ENCODE measurements at places on chromosomes 12 and 14.

DNA sequence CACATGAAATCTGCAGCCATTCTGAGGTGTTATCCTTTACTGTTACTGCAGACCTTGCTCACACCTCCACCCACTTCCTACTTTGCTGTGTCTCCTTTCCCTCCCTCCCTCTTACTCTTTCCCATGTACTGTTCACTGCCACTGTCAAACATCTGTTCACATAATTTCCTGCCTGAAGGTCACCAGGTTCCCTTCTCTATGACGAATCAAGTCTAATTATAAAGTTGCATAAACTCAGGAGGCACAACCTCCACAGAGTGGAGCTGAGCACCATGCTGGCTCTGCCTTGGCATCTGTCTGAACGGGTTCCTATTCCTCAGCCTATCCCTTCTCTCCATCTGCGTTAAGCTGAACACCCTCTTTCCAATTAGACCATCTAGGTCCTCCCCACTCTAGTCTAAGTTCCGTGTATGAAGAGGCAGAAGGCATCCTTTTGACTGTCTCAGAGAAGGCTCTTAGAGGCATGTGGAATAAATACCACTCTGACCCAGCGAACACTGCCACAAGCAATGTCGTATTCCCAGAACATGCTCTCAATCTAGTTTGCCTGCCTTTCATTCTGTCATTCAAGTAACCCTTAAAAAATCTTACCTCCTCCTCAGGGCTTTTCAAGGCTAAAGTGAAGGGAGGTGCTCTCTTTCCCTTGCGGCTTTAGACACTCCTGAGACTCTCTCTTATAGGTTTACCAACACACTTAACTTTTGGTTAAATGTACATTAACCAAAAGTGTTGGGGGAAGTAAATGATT is 48.7 kb downstream of the ACADS start:
- DNase-seq, result no peak

DNA sequence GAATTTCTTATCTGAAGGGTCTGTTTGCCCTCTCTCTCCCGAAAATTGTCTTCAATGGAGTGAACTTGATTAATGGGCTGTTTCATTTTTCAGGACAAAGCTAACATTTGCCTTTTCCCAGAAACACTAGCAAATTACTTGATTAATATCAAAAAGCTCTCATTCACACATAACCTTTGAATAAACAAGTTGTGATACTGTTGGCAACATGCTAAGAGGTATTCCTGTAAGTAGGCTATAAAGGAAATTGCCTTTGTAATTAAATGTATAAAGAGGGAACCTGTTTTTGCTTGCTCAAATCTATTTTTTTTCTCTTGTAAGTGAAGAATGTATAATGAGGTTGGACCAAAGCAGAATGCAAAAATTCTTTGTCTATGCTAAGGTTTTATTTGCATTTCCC is 457.2 kb downstream of the TMTC2 start:
- DNase-seq, result peak; percentile 17

DNA sequence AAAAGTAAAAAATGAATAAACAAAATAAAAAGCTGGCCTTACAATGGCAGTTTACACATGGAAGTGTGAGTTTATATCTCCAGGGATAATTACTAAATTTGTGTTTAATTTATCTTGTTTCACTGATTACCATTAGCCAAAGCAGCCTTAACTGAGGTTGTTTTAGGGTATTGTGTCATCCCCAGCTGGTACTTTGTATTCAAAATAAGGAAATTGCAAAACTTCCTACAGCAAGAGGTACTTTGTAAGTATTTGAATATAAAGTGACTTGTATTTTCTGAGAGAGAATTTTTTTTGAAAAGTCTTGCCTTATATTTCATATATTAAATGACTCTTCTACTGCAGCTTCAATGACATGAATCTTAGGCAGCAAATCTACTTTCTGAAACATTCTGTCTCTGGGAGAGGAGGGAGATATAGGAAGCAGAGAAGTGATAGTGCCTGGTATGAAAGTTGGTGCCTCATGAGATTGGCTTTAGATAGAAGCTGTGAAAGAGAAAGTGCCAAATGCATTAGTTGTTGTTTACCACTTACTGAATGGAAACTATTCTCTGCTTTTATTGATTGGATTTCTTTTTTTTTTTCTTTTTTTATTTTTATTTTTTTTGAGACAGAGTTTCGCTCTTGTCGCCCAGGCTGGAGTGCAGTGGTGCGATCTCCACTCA is 6.7 kb downstream of the FNTB start:
- no peak for DNase-seq

GRCh38 chr14:76917158-76917596 is 91.0 kb downstream of the LRRC74A start:
- DNase-seq, result peak; percentile 78

GRCh38 chr12:49750027-49750995 is 9.0 kb downstream of the TMBIM6 start:
- DNase-seq, result no peak

DNA sequence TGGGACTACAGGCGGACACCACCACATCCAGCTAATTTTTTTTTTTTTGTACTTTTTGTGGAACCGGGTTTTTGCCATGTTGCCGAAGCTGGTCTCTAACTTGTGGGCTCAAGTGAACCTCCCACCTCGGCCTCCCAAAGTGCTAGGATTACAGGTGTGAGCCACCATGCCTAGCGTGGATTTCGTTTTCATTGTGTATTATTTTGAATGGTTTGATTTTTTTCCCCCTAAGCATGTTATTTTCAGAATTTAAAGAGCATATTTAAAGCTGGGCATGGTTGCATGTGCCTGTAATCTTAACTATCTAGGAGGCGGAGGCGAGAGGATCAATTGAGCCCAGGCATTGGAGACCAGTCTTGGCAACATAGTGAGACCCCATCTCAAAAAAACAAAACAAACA is 13.1 kb downstream of the TMEM63C start:
- DNase-seq, result no peak

DNA sequence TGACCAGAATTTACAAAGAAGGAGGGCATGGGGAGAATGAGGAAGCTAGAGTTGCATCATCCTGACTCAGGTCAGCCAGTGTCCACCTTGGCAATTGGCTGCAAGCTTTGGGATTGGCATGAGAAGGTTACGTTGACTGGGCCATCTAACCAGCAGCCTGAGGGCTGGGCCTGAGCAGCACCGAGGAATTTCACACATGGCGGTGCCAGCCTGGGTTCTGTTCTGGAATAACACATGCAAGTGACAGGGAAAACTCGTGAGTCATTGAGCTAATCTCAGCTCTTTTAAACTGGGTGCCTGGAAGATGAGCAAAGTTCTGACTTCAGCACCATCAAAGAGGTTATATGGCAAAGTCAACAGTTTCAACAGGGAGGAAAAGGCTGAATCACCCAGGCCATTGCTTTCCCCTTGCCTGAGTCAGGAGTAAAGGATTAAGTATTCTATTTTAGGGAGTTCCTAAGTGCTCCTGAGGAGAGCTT is 543.2 kb upstream of the TBX3 start:
- no peak for DNase-seq

- DNase-seq, result no peak
These were observed 11.8 kb upstream of the WSCD2 start for GRCh38 chr12:108117163-108117849.

GRCh38 chr12:3532931-3533702 is 42.1 kb downstream of the PRMT8 start:
- no peak for DNase-seq

- no peak for DNase-seq
These were observed 148.4 kb upstream of the SYT10 start for GRCh38 chr12:33587784-33588712.

DNA sequence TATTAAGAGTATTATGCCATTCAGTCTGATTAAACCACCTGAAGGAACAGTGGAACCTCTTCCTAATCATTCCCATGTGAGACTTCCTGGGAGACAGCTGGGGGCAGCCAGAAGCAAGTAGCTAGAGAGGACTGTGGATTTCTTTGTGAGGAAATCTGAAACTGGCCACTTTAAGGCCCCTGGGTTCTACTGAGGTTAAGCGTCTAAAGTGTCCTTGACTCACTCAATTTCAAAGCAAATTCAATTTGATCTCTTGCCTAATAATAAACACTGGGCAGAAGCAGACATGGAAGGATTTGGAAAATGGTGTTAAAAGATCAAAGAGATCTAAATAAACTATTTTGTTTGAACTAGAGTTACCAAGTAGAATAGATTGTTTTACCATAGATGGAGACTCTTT is 909.9 kb downstream of the NRXN3 start:
- no peak for DNase-seq

Data from NCI-H526 (cell line).